Lung (tissue), 17 donors: ENCODE measurements at places on chromosomes 1 and 21. TPM values are rescaled to one million over a fixed set of nuclear protein-coding genes. Genes with fewer than 3 reads are reported as not detected.

Gene UQCRHL
- 4.6 TPM for total RNA-seq

Gene CYP4X1
- total RNA-seq, result 20.4 TPM

Gene TMCO1
- 79.6 TPM for total RNA-seq

Gene TMEM61
- total RNA-seq, result 1.1 TPM

Gene GJA5
- total RNA-seq, result 38.3 TPM

Gene ICOSLG
- 1.6 TPM for total RNA-seq

Gene TRAF3IP3
- 6.9 TPM for total RNA-seq

Gene DCST1
- total RNA-seq, result 0.20 TPM

DNA sequence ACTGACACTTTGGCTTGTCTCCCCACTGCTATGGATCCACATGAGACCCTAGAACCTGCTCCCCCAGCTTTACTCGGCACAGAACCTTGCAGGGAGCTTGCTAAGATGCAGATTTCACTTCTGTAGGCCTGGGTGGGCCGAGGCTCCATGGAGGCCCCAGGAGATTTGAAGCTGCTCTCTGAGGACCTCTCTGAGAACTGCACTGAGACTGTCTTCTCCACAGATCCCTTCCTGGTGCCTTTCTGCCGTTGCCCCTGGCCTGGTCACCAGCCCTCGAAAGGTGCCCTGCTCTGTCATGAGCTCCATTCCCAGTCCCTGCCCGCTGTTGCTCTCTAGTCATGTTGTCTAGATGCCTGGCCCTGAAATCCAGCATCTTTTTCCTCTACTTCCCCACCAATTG is 588.4 kb downstream of the AJAP1 start:
- H3K4me1 ChIP-seq, result no peaks in the 10 kb centered on the region
- H3K27ac ChIP-seq, result no peak overlapping the region
- H3K36me3 ChIP-seq, result no peaks in the 10 kb centered on the region
- H3K27me3 ChIP-seq, result no peaks in the 10 kb centered on the region
- no peak for DNase-seq
- no peak overlapping the region for H3K4me3 ChIP-seq

DNA sequence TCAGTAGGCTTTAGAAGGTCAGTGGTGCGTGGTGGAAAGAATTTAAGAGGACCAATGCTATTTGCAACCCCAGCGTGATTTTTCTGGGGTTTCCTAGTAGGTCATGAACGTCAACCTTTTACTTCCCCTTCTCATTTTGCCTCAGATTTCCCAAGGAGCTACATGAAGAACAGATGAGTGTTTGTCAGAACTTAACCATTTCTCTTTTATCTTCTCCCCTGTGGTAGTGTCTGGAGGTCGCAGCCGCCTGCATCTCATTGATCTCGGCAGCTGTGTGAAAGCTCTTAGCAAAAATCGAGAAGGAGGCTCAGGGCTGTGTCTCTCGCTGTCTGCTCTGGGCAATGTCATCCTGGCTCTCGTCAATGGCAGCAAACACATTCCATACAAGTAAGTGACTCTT is 491.1 kb downstream of the KIF26B start:
- H3K27me3 ChIP-seq, result no peaks in the 10 kb centered on the region
- H3K36me3 ChIP-seq, result no peaks in the 10 kb centered on the region
- H3K4me3 ChIP-seq, result no peak overlapping the region
- H3K27ac ChIP-seq, result no peak overlapping the region

- H3K4me3 ChIP-seq, result no peak overlapping the region
- no peaks in the 10 kb centered on the region for H3K27me3 ChIP-seq
- no peak overlapping the region for H3K27ac ChIP-seq
Measured at GRCh38 chr1:24526940-24527542, 24.4 kb downstream of the RCAN3 start.

DNA sequence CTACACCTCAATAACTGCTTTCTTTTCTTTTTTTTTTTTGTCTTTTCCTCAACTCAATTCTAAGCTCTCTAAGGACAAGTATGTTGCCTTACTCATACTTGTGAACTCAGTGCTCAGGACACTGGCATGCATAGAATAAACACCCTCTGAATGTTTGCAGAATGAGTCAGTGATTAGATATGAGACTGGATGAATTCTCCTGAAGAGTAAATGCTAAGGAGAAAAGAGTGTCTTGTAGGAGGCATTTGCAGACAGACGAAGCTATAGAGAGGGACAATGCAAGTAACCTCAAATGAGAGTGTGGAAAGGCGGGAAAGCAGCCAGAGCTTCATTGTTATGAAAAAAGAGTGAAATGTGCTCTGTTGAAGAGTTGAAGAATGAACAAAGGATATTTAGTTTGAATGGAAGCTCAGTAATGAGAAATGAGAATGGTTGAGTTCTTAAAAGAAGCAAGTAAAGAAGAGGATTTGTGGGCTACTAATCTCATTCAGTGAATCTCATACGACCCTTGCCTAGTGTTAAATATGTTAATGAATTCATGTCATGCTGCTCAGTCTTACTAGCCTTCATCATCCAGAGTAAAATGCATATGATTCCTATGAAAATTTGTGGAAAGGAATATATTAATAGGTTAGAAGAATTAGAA is 166.1 kb upstream of the DPYD start:
- no peaks in the 10 kb centered on the region for H3K36me3 ChIP-seq
- H3K27me3 ChIP-seq, result no peaks in the 10 kb centered on the region
- H3K27ac ChIP-seq, result no peak overlapping the region
- no peak for DNase-seq
- no peaks in the 10 kb centered on the region for H3K4me1 ChIP-seq

DNA sequence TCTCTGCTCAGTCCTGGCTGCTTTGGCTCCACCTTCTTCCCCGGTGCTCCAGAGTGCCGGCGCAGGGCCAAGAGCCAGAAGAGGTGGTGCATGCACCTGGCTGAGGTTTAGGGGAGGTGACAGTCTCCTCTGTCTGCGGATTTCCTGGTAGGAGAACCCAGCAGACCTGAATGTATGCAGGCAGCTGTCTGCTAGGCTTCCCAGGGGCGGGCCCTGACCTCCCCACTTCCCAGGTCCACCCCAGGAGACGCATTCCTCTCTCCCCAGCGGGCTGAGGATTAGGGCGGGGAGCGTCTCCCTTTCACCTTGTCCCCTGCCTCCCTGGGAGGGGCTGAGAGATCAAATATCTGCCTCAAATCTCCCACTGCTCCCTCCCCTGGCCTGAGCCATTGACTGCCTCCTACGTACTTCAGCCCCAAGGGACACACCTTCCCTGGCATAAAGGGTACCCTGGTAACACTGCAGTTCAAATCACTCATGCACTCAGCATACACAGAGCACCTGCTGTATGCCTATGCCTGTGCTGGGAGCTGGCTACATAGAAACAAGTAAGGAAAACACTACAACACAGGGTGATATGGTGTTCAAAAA is 27.5 kb downstream of the DMBX1 start:
- no peaks in the 10 kb centered on the region for H3K27me3 ChIP-seq
- H3K27ac ChIP-seq, result no peak overlapping the region
- H3K4me3 ChIP-seq, result no peak overlapping the region
- H3K4me1 ChIP-seq, result no peaks in the 10 kb centered on the region
- DNase-seq, result peak; percentile 66
